ENCODE measurements at places on chromosomes 2 and 18.

- DNase-seq, result no peak
Measured at GRCh38 chr2:218849721-218850120, 9.9 kb upstream of the WNT6 start.

DNA sequence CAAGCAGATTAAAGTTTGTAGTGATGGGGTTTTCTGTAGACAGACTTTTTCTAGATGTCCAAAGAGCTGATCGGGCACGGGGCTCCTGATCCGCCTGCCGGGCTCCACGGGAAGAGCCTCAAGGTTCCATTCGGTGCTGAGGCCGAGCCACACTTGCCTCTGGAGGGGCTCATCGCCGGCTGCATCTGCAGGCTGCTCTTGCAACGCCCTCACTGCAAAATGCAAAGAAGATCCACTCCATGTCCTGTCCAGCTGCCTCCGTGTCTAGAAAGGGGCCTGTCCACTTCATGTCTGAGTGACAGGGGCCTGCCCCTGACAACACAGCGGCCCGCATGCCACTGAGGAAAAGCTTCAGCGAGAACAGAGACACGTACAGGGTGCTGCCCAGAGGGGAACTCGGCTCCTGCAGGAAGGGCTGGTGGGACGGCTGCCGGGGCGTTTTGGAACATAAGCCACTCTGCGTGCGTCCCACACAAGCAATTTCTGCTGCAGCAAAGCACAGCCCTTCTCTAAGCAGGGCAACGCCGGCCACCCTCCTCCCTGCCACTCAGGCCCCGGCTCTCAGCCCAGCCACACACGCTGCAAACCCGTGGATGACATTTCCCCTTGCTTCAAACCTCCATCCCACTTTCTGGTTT is 53.6 kb upstream of the CTDP1 start:
- DNase-seq, result no peak

DNA sequence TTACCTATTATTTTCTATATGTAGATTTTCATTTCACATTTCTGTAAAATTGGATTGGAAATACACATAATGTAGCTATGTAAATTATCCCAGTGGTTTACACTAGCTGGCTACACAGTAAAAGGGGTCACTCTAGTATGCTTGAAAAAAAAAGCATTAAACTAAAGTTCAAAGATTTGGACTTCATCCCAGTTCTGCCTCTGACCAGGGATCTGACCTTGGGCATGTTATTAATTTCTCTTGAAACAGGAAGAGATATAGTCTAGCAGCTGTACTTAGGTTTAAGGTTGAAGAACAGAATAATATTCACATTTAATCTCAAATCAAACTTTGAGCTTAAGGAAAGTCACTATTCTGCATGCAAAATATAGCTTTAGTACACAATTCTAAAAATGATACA is 64.5 kb upstream of the RPE start:
- DNase-seq, result no peak

DNA sequence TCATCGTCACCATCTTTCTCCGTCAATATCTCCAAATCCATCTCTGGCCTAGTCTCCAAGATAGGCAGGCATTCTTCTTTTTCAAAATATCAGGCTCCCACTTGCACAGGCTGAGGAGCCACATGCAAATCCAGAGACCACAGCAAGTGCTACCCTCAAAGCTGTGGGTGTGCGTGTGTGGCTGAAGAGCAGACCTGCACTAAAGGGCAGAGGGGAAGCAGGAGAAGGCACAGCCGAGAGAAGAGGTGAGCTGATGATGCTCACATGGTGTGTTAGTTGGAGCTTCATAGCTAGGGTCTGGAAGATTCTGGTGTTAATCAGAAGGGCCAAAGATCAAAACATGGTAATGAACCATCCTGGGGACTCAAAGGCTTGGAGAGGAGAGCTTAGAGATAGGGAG is 3.8 kb downstream of the SPEG start:
- DNase-seq, result no peak

- no peak for DNase-seq
Measured at GRCh38 chr2:53744395-53745065, 23.1 kb upstream of the CHAC2 start.

DNA sequence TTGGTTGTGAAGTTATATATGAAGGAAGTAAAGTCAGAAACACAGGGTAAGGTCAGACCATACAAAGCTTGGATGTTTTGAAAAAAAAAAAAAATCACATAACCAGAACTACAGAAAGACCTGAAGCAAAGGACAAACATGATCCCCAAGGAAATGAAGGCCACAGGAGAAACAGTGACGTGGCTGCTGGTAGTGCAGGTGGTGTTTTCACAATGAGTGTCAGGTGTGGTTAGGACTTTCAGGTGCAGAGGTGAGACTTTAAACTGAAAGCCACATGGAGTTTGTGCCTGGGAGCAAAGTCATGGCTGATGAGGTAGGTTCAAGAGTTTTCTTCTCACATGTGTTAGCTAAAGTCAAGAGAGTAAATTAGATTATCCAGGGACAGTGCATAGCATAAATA is 270.7 kb downstream of the PIEZO2 start:
- DNase-seq, result no peak

- peak; percentile 82 for DNase-seq
Measured at GRCh38 chr2:192197357-192197756, 2.6 kb upstream of the TMEFF2 start.

- no peak for DNase-seq
Measured at GRCh38 chr2:109597283-109597682, 16.5 kb downstream of the SEPTIN10 start.

DNA sequence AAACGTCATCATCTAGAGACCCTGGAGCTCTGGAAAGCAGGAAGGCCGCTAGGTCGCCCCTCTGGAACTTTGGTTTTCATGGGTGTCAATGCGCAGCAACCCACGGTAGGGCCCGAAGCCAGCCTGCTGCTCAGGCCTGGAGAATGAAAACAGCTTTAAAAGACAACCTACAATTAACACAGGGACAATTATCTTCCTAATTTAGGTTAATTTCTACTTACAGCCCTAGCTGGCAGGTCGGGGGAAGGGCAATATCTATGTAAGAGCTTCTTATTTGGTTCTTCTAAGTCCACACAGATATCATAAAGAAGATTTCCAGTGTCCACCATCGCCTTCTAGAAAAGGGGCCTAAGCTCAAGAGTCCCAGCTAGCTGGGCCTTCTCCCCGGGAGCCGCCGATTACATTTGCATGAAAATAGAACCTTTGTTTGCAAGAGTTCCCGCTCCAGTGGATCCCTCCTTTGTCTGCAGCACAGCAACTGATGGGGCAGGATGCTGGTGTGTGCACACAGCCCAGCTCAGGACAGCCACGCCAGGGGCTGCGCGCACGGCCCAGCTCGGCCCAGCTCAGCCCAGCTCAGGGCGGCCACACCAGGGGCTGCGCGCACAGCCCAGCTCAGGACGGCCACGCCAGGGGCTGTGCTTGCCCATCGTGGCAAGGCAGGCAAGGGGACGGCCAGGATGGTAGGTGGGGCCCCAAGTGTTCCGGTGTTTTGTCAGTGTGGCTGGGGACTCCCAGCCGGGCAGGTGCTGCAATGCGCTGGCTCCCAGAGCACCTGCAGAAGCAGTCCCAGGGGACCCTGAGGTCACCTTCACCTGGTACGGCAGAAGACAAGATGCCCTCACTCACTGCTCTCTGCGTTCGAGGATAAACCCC is 109.1 kb downstream of the HDAC4 start:
- DNase-seq, result no peak

GRCh38 chr18:1652018-1652417 is 747.3 kb downstream of the ADCYAP1 start:
- DNase-seq, result no peak

DNA sequence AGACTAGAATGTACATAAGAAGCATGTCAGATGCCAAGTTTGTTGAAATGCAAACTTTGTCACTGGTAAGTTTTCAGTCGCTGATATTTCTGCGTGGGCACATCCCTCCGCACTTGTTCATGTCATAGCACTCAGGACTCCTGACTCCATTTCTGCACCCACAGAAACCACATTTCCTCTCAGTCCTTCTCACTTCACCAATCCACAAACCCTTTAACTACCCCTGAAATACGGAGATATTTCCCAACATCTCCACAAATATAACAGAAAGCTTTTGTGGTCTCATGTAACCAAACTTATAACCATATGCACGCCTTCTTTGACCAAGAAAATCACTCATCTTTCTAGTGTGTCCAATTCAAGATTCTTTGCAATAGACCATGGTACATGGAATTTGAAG is 276.9 kb upstream of the ERBB4 start:
- DNase-seq, result no peak

DNA sequence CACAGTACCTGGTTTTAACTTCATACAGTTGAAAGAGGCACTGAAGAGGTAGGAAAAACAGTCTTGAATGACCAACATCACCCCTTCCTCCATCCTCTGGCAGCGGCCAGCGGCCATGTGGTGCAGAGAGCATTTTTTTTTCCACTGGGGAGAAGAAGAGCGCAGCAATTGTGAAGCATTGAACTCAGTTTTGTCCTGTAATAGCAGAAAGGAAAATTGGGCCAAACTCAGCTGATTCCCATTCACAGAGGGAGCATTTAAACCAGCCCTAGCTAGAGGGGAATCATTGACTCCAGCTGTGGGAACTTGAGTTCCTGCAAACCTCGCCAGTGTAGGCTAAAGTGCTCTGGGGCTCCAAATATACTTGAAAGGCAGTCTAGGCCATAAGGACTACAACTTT is 316.6 kb upstream of the CHST9 start:
- peak; percentile 58 for DNase-seq

DNA sequence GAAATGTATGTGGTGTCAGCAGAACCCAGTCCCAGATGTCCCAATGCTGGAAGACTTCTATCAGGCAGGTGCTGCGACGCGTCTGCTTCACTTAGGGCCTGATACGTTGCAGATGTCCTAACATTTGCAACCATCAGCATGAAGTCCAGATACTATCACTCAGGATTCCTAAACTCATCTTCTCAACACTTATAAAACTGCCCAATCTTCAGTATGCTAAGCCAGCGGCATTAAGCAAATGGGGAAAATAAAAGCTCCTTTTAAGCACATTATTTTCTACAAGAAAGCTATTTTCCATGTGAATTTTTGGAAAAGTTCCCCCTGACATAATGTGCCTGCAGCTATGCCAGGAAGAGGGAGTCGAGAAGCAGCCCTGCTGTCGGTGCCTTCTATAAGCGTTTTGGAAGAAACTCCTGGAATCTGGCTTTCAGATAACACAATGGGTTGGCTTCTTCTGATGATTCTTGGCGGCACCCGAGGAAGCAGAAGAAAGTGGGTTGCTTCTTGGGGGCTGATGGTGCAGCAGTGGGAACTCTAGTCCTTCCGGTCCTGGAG is 60.7 kb upstream of the ITGA6 start:
- DNase-seq, result no peak

GRCh38 chr18:64528646-64529045 is 379.8 kb upstream of the LINC00305 start:
- no peak for DNase-seq

GRCh38 chr2:35503311-35503710 is 852.3 kb upstream of the CRIM1 start:
- no peak for DNase-seq

DNA sequence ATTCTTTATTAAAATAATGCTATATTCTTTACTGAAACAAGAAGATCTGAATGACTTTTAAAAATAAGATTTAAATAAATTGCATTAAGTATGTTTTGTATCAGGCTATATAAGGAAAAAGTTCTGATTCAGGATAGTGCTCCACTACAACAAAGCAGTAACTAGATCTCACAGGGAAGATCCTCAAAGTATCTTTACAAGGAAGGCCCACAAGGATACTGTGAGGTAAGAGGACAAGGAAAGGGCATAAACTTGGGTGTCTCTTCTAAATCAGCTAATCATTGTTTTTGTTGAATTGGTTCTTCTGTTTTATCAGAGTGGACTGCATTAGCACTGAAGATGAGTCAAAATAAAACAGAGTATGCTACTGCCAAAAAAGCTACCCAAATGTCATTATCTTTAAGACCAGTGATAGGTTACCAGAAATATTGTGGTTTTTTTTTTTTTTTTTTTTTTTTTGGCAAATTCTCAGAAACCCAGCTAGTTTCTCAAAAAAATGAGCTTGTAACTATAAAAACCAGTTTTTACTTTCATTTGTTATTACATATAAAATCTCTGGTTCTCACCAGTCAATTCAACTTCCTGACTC is 160.9 kb downstream of the BAZ2B start:
- DNase-seq, result no peak

DNA sequence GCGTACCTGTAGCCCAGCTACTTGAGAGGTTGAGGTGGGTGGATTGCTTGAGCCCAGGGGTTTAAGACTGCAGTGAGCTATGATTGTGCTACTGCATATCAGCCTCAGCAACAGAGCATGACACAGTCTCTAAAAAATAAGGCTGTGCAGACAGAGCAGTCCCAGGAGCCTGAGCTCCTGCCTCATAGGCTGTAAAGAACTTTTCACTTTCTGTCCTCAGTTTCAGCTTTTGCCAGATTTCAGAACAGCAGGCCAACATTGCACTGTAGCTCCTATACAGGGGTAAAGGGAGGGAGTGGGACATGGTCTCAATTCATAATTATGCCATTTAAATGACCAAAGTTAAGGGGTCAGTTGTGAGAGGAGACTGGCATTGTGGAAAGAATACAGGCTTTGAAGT is 150.6 kb downstream of the GALNT1 start:
- DNase-seq, result no peak

DNA sequence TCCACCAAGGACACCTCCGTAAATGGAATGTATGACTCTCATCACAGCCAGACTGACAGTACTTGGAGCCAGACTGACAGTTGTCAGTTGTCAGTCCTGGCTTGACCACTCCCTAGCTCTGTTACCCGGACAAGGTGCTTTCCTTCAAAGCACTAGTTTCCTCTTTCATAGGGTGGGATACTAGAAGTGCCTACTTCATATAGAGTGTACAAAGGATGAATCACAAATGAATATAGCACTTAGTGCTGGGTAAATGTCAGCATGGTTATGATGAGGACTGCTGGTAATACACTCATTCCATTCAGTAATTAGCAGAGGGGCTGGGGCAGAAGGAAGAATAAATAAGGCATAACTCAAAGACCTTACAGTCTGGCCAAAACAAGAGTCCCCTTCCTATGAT is 91.4 kb downstream of the ARL4C start:
- no peak for DNase-seq

DNA sequence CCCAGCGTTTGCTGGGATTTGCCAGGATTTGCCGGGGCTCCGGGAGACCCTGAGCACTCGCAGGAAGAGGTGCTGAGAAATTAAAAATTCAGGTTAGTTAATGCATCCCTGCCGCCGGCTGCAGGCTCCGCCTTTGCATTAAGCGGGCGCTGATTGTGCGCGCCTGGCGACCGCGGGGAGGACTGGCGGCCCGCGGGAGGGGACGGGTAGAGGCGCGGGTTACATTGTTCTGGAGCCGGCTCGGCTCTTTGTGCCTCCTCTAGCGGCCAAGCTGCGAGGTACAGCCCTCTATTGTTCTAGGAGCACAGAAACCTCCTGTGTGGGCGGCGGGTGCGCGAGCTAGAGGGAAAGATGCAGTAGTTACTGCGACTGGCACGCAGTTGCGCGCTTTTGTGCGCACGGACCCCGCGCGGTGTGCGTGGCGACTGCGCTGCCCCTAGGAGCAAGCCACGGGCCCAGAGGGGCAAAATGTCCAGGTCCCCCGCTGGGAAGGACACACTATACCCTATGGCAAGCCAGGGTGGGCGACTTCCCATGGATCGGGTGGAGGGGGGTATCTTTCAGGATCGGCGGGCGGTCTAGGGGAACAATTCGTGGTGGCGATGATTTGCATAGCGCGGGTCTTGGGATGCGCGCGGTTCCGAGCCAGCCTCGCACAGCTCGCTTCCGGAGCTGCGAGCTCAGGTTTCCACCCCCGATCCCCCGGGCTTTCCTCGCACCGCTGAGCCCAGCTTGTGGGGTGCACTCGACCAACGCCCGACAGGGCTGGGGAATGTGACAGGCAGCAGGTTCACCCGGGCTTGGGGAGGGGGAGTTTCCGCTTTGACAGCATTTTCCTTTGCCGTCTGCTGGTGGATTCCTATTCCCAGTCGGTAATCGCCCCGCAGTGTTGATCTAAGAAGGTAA is 2.8 kb downstream of the ONECUT2 start:
- DNase-seq, result peak; percentile 82

Data from putamen (tissue), 1 donor.